ENCODE measurements at places on chromosomes 3 and 15. TPM values are rescaled to one million over a fixed set of nuclear protein-coding genes. Genes with fewer than 3 reads are reported as not detected.

The USP13 gene
- total RNA-seq = 6.5 TPM

The RTP1 gene
- total RNA-seq = not detected

The DISP2 gene
- under 0.01 TPM for total RNA-seq

The TERC gene
- 147 TPM for total RNA-seq

The TERB2 gene
- total RNA-seq = not detected

The NR1I2 gene
- not detected for total RNA-seq

The SHC4 gene
- not detected for total RNA-seq

The KIF23 gene
- total RNA-seq = 13.9 TPM

The CGNL1 gene
- total RNA-seq = 3.8 TPM

The B3GNT5 gene
- 28.7 TPM for total RNA-seq

The SPTBN5 gene
- total RNA-seq = 4.4 TPM

The GHSR gene
- not detected for total RNA-seq

The KLF15 gene
- total RNA-seq = 13.5 TPM

The MEGF11 gene
- total RNA-seq = not detected

The NSMCE3 gene
- 4.7 TPM for total RNA-seq

The GNAT1 gene
- total RNA-seq = not detected

The EOMES gene
- 0.19 TPM for total RNA-seq

The ALPK3 gene
- 1.8 TPM for total RNA-seq

The INSYN1 gene
- 0.38 TPM for total RNA-seq

The VWA5B2 gene
- total RNA-seq = not detected

The ZNF148 gene
- total RNA-seq = 14.7 TPM

The GCSAM gene
- total RNA-seq = 0.26 TPM

The C3orf70 gene
- total RNA-seq = 0.75 TPM

The PDE8A gene
- total RNA-seq = 14.0 TPM

The COL8A1 gene
- total RNA-seq = 7.5 TPM

The PLAAT1 gene
- 7.2 TPM for total RNA-seq

The SLC22A13 gene
- not detected for total RNA-seq

The FEZF2 gene
- total RNA-seq = not detected

The PRKCD gene
- total RNA-seq = 21.5 TPM

The LSAMP gene
- 2.3 TPM for total RNA-seq

The TIMP4 gene
- total RNA-seq = 0.23 TPM

The GOLGA6L7 gene
- total RNA-seq = not detected

The TGM4 gene
- total RNA-seq = not detected

The RASGRP1 gene
- 10.1 TPM for total RNA-seq

The DUOX1 gene
- total RNA-seq = 99.2 TPM

The OIP5 gene
- 16.3 TPM for total RNA-seq

The REC114 gene
- not detected for total RNA-seq

The ERICH6 gene
- not detected for total RNA-seq

The LRRC31 gene
- total RNA-seq = not detected

The ALDH1A2 gene
- total RNA-seq = 0.44 TPM

The FAM43A gene
- 32.1 TPM for total RNA-seq

Measured in esophagus squamous epithelium (tissue), 5 donors.